Fibroblast of the aortic adventitia (primary cell): ENCODE measurements at places on chromosomes 7 and 10.
A peak's percentile ranks its signal among the peaks of the same experiment; 100 is the strongest.

GRCh38 chr10:124323806-124324205, 94.9 kb downstream of the OAT start:
- DNase-seq, result no peak

DNA sequence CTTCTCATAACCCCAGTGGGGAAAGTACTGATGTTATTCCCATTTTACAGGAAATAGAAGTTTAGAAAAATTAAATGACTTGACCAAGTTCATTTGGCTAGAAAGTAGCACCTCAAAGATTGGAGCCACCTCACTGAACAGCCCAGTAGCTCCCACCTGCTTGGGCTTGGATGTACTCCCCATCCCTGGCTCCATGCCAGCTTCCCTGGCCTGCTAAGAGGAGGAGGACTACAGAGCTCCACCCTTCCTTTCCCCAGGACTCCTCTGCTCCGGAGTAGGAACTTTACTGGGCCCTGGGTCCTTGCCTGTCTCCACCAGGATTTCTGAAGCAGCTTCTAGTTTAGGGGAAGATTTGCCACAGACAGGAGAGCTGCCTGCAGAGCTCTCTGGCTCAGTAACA, 3.1 kb downstream of the HPS6 start:
- DNase-seq, result peak; percentile 27

DNA sequence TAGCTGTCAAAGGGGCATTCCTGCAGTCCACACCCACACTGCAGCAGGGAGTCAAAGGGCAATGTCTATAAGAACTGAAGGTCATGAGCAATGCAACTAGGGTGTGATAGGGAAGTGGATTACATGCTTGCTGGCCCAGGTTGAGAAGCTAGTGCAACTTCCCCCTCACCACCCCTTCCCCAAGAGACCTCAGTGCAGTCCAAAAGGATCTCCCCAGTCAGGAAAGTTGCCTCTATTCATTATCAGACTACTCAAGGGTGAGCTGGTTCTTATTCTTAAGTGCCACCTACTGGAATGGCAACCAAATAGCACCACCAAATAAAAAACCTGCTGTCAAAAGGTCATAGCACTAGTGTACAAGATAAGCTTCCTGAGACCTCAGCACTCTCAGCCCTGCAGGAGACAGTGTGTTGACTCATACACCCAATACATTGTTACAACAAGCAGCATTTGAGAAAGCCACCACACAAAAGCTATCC, 28.2 kb downstream of the MTERF1 start:
- DNase-seq, result peak; percentile 24

DNA sequence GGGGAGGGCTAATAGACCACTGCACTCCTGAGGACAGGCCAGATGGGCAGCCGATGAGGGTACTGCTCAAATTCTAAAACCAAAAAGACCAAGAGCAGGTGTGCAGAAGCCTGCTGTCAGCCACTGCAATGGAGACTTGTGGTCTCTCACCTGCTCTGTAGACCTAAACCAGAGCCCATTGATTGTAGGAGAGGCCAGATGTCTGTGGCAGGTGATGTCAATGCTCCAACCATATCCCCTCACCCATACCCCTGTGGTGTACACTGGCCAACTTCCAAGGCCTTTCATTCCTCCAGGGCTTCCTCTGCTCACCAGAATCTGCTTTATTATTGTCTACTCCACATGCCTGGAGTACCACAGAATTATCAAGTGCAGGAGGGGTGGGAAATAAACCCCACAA, 116.9 kb upstream of the CHST15 start:
- no peak for DNase-seq

DNA sequence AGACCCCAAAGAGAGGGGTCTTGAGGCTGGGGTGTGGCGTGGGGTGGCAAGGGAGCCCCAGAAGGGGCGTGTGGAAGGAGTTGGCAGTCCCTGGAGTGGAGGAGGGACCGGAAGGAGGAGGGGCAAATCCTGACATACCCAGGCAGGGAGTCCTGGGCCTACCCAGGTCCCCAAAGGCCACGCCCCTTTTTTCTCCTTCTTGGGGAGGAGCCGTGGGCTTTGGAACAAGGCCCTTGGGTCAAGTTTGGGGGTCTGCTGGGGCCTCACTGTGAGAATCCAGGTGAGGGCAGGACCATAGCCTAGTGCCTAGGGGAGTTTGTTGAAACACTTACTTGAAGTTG, 1.2 kb upstream of the SMARCD3 start:
- peak; percentile 62 for DNase-seq

- peak; percentile 47 for DNase-seq
Measured at GRCh38 chr7:102286237-102287110, at the start of gene SH2B2. Gene SH2B2 (plus strand): TSS chr7:102286868. CDS start chr7:102300551, 13,683 bp downstream.

GRCh38 chr10:106973288-106973687, 191.2 kb downstream of the SORCS1 start:
- DNase-seq, result no peak

GRCh38 chr7:4156190-4156589, 525.9 kb upstream of the FOXK1 start:
- no peak for DNase-seq

DNA sequence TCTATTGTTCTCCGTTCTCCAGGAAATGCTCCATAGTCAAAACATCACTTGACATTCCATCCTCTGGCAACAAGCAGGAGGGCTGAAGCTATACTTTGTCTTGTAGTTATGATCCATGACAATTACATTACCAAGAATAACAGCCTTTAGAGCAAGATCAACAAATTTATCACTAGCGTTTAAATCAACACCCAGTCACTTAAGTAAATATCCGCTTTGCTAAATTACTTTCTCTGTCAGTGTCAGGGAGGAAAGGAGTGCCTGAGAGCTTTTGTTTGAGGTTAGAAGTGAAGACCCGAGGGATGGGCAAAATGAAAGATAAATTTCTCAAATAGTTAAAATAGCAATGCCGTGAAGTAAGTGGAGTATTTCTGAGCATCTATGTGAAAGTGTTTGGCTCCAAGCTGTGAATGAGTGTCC, 236.1 kb upstream of the BMPER start:
- no peak for DNase-seq

GRCh38 chr10:45518741-45519140, 144.7 kb downstream of the ALOX5 start:
- DNase-seq, result no peak

DNA sequence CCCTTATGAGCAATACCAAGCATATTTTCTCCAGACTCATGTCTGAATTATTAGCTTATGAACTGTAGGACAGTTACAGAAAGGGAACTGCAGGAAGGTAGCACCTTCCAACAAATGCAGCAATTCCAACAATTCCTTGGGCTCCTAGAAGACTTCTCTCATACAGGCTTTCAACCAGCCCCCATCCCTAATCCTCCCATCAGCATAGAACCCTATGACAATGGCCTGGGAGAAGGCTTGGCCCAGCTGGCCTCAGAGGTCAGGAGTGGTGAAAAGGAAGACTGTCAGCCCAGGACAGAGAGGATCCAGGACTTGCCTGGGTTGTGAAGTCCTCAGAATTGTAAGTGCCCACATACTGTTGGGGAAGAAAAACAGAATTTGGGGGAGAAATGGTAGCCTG, 5.9 kb downstream of the VPS41 start:
- no peak for DNase-seq

DNA sequence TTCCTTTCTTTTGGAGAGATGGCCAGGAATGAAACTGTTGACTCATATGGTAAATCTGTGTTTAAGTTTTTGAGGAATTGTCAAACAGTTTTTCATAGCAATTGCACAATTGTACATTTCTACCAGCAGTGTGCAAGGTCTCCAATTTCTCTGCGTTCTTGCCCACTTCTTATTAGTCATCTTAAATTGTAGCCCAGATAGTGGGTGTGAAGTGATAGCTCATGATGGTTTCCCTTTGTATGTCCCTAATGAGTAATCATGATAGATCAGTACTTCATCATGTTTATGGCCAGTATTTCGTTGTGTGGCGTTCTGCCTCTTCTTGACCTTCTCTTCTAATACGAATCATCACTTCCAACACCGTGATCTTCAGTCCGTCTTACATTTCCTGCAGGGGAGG, 136.3 kb downstream of the DOCK1 start:
- peak; percentile 93 for DNase-seq

DNA sequence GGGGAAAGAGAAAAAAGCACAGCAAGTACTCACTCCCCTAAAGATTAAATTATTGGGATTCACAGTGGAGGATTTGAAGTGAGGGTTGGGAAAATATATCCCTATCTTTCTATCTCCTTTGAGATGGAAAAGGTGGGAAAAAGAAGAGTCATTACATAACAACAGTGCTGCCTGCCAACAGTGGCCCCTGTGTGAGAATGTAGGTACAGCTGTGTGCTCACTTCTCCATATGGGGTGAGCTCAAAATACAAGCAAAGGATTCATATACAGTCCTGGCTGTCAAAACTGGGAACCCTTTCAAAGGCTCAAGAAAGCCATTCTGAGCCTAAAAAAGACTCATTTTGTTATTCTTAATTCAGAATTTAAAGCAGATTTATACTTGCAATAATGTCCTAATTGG, 458.5 kb downstream of the GPAM start:
- no peak for DNase-seq

DNA sequence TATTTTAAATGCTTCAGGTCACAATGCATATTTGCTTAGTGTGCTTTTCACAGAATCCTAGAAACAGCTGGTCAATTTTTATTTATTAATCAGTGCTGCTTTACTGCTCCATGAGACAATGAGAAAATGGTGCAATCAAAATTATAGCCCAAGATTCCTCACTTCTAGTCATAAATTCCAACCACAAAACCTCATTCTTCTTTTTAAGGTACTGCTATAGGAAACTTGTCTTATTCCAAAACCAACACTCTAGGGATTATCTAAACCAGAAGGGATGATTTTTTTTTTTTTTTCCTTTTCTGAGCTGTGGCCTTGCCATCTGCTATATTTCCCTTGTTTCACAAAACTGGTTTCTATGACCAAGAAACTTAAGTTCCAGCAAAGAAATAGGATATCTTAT, 64.0 kb upstream of the SEMA3A start:
- DNase-seq, result peak; percentile 86

DNA sequence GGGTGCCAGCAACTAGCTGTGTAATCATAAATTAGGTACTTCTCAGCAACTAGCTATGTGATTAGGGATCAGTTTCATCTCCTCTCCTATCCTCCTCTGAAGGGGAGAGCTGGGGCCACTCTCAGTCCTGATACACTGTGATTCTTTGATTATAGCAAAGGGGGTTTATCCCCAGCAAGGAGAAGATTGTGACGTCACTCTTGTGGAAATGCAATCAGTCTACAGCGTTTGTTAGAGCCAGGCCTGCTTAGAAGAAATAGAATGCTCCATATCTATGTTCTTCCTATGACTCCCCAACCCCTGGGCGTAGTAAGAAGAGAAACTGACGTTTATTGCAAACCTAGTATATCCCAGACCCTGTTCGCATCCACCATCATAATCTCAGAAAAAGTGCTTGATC, 308.2 kb downstream of the GFRA1 start:
- DNase-seq, result no peak

DNA sequence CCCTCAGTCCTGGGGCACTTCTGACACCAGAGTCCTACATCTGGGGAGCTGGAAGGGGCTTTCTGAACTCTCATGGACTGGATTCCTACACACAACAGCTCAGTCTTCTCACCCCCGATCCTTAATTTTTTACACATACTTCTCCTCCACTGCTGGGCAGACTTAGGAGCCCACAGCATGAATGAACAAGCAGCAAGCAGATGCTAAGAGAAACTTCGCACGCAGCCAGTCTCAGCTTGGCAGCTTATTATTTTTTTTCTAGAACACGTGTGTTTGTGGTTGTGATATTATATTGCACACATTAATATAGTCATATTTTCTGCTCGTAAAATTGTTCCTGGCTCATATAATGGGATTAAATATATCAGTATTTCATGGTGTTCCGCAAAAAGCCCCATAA, 50.9 kb upstream of the LOXL4 start:
- DNase-seq, result no peak

GRCh38 chr10:7283246-7283645, 127.6 kb downstream of the SFMBT2 start:
- DNase-seq, result no peak

DNA sequence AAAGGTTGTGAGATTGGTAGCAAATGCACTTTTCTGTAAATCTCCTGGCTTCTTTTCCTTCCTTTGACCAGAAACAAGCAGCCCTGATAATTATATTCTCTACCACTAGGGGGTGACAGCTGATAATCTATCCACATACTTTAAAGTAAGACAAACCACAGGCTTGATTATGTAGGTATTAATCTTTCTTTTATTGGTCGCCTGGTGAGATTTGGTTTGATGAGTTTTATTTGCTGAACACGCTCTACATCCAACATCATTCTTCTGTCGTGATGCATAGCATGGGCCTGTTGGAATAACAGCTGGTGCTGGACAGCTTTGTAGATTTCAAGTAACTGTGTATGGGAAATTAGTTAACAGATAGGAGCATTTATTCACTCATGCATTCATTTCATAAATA, 63.5 kb downstream of the ZNF365 start:
- DNase-seq, result peak; percentile 89

DNA sequence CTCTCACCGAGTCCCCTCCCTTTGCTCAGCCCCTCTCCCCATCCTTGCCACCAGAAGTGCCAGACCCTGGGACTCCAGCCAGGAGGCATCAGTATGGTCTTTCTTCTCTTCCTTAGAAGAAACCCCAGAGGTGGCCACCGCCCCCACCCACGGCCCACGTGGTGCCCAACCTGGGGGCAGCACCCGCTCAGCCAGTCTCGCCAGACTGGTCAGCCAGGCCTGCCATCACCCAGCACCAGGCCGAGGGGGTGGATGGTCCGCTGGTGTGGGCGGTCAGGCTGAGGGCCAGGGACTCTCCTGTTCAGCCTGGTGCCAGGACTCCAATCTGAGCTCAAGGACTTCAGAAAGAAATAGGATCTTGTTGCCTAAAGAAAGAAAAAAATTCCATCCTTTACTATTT, 5.8 kb upstream of the CLDN4 start:
- no peak for DNase-seq

DNA sequence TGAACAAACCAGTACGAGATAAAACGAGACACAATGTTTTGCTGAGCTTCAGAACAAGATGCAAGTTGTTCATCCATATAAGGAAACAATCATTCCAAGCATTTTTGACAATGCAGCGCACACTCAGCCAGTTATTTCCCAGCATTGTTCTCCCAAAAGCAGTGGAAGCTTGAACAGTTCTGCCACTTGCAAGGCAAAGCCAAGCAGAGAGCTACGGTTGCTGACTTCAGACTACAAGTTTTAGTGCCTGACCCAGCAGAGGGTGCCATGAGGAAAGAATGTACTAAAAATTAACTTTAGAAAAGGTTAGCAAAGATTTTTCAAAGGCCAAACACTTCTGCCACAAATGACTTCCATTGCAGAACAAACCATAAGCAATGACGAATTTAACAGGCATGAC, 152.5 kb downstream of the SLC25A13 start:
- DNase-seq, result peak; percentile 47
